ENCODE measurements at places on chromosomes 16 and 17.

DNA sequence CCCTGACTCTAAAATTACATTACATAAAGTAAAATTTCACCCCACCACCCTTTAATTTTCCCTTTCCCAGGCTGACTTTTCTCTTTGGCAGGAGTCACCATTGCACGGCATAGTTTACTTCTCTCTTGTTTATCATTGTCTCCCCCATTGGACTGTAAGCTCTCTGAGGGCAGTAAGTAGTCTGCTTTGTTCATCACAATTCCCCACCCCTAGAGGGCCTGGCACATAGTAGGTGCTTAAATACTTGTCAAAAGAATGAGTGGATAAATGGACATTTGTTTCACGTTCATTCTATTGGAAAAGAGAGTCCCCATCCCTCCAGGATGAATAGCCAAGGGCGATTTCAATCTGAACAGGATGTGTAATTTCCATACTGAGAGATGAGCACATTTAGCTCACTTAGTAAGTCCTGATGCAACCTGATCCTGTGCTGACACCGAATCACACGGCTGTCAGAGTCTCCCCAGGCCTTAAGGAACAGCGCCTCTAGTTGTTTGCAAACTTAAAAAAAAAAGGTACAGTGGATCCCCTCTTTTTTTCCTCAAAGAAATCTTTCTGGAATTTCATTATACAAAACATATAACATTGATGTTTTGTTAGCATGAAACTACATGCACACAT, 54.0 kb downstream of the AKAP1 start:
- no peak for DNase-seq

- DNase-seq = no peak
Measured at GRCh38 chr17:7356072-7356549, 1.2 kb downstream of the TMEM95 start.

GRCh38 chr17:76063875-76064546, 8.3 kb downstream of the SRP68 start:
- DNase-seq = no peak

DNA sequence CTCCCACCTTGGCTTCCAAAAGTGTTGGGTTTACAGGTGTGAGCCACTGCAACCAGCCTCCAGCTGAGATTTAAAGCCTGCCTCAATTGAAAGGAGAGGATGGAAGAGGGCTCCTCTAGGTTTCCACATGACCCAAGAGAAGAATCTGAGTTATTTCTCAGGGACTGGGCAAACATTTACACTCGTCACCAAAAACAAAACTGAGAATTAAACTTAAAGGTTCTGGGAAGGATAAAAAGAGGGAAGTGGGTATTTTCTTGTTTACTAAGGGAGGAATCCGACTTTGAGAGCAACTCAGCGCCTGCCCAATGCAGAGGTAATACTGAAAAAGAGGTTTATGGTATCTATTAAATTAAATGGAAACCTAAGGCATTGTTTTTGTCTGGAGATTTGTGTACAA, 13.3 kb downstream of the HOXB1 start:
- no peak for DNase-seq

DNA sequence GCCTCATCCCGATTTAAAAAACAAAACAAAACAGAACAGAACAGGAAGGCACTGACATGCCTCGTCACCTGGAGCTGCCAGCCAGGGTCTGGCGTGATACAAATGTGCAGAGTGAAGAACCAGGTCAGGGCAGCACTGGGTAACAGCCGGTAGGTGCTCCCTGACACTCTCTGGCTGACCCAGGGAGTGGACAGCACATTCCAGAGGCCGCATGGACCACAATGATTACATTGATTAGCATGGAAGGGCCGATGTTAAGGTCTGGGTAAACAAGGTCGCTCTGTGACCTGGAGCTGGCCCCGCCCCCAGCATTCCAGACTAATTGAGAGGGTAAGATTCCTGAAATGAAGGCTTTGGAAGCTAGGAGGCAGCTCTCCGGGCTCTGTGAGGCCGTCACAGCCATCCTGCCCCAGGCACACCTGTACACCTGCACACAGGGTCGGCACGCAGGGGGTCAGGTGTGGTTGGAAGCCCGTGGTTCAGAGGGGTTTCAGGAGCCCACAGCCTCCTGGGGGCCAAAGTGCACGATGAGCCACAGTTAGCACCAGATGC, 21.4 kb downstream of the PIEZO1 start:
- DNase-seq = no peak

Data from AG04450 (cell line).